Activated CD4-positive, alpha-beta T cell treated with anti-CD3 and anti-CD28 coated beads for 36 hours (primary cell): ENCODE measurements at places on chromosomes 5 and 9.

DNA sequence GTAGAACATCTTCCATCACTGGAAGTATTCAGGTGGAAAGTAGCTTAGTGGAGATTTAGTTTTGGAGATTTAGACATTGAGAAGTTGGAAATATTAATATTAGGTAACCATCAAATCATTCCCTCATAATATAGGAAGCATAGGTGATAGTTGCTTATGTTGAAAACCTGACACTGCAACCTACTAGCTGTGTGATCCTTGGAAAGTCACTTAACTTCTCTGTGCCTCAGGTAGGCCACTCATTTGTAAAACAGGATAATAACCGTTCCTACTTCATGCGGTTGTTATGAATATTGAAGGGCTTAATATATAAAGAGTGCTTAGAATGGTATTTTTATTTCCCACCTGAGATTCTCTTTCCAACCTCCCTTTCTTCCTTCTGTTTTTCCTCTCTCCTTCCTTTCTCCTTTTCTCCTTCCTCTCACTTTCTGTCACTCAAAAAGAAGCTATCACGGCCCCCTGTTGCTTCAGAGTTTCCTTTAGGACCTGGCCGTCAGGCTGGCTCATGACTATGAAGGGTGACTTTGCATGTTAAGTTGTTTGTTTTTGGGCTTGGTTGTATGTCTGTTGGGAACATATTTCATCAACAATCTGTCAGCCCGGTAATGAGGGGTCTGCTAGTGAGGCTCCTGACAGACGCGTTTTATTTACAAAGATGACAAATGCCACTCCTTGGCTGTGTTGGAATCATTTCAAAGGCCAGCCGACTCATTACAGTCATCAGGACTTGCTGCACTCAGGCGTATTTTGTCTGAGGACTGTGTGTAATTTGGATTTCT is 31.0 kb downstream of the DOCK2 start:
- DNase-seq, result no peak

GRCh38 chr5:27947088-27947487 is 908.7 kb upstream of the CDH9 start:
- DNase-seq, result no peak

GRCh38 chr9:87657893-87658292 is 68.0 kb upstream of the CTSL start:
- no peak for DNase-seq

- DNase-seq, result no peak
Measured at GRCh38 chr9:16964228-16964627, 93.8 kb upstream of the BNC2 start.

- DNase-seq, result no peak
Measured at GRCh38 chr9:19404283-19405075, 4.3 kb upstream of the ACER2 start.

GRCh38 chr9:70147651-70148050 is 104.0 kb downstream of the MAMDC2 start:
- DNase-seq, result no peak

DNA sequence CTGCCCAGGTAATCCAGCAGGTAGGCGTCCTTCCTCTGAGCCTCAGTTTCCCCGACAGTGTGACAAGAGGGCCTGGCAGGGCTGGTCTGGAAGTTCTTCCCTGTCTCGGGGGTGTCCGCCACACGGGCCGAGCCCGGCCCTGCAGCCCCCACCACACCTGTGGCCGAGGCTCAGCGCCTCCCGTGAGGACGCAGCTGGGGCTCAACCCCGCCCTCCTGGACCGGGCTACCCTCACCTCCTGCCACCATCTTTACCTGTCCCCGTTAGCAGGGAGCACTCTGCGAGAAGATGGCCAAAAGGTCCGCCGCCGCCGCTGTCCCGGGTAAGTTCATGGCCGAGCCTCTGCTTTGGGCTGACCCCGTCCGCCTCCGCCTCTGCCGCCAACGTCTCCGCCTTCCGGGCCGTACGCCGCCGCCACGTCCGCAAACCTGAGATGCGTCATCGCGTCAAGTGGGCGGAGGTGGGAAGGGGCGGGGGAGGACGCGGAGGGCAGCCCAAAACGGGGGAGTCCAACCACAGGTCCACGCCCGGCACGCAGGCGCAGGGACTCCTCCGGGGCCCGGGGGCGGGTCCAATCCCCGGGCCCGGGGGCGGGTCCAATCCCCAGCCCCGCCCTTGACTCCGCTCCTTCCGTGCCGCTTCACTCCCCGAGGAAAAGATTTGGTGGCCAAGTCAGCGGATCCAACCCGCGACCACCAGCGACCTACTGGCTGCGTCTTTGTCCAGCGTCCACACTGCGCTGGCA is at the start of gene LYSMD3:
Gene LYSMD3, minus strand, starts transcription at position 391 of the 745 bp plus-strand sequence. CDS start 4,295 bp downstream, outside the sequence.
- DNase-seq, result peak; percentile 97

GRCh38 chr5:73591102-73591695 is 25.7 kb downstream of the UTP15 start:
- peak; percentile 44 for DNase-seq

DNA sequence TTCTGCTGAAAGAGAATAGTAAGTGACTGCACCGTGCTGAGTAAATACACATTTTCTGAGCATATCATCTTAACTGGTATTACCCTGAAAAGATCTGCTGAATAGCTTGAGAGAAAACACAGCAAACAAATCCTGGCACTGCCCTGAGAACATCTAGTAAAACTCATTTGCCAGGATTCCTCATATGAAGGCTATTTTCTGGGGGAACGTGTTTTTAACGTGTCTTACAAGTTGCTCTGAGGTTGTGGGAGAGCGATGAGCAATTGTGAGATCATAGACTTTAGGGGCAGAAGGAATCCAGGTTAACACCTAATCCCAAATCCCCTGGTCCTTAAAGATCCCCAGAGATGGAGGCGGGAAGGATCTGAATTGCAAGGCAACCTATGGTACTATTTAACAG is 331.9 kb upstream of the RFX3 start:
- DNase-seq, result no peak

- no peak for DNase-seq
Measured at GRCh38 chr5:112878101-112878500, 17.0 kb downstream of the SRP19 start.

DNA sequence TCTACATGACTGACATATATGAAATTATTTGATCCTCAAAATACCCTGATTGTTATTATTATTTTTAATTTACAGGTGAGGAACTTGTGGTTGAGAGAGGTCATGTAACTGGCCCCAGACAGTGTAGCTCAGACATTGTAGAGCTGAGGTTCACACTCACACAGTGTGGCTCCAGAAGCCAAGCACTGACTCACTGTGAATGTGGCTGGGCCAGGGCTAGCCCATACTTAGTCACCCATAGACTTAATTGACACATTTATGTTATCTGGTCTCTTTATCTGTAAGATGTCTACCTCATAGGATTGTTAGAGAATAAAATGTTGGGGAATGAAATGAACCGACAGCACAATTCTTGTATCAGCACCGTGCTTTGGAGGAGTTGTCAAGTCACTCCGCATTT is 24.9 kb upstream of the CCDC112 start:
- DNase-seq, result peak; percentile 14

- no peak for DNase-seq
Measured at GRCh38 chr5:154708846-154709245, 46.3 kb upstream of the LARP1 start.

- DNase-seq, result no peak
Measured at GRCh38 chr9:36911601-36912412, 122.3 kb downstream of the PAX5 start.

- DNase-seq, result no peak
Measured at GRCh38 chr5:54936201-54936600, 49.2 kb downstream of the ESM1 start.

DNA sequence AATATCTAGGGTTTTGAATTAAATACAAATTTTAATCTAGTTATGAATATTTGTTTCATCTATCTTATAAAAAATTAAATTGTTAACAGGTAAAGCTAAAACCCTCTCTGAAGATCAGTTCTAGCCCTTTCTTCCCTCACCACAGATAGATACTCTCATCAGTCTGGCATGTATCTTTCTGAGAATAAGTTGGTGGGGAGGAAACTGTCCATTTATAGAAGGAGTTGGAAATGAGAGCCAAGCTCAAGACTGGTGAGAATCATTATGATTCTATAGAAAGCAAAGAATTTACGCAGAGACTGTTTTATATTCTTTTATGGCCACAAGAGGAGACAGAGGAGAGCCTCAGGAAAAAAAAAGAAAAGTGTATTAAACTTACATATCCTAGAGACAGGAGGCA is 59.0 kb downstream of the STARD4 start:
- DNase-seq, result no peak

- no peak for DNase-seq
Measured at GRCh38 chr5:159184236-159184635, 25.1 kb downstream of the RNF145 start.

DNA sequence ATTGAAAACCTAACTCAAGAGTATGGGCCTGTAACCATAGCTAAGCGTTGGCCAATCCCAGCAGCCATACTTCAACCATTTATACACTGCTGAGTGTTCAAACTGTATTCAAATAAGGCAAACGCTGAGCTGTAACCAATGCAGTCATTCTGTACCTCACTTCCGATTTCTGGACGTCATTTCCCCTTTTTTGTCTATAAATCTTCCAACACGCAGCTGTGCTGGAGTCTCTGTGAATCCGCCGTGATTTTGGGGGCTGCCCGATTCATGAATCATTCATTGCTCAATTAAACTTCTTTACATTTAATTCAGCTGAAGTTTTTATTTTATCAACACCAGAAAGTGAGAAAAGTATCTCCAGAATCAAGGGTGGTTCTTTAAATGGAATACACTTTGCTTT is 31.7 kb downstream of the MTX3 start:
- no peak for DNase-seq

GRCh38 chr9:73059247-73059646 is 92.4 kb upstream of the ANXA1 start:
- no peak for DNase-seq

- no peak for DNase-seq
Measured at GRCh38 chr9:113719919-113720318, 156.2 kb upstream of the ZNF618 start.

GRCh38 chr9:137139468-137140150 is 655 bp downstream of the GRIN1 start:
- no peak for DNase-seq

DNA sequence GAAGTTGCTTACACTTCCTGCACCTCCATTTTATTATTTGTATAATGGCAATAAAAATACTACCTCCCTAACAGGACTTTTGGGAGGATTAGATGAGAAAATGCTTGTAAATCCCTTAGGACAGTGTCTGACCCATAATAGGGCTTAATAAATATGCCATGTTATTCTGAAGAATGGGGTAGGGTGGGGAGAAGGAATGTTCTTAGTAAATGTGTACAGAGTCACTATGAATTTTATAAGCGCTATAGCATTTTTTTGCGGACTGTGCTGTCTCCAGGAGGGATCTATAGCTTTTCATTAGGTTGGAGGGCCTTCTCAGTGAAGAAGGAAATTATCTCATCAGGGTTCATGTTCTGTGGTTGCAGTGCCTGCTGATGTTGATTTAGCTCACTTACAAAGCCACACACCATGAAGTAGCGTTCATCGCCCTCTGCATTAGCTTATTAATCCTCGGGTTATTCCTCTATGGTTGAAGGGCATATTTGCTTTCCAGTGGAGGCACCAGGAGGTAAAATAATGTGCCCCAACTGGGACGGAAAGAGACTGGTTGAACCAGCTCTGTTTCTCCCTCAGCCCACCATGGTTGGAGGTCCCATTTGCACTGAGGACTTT is 497.1 kb downstream of the ARHGEF28 start:
- DNase-seq, result no peak
